Heart left ventricle (tissue), 16 donors: ENCODE measurements at places on chromosomes 2 and 18. TPM values are rescaled to one million over a fixed set of nuclear protein-coding genes. Genes with fewer than 3 reads are reported as not detected.

Gene ZNF396
- polyA plus RNA-seq = 0.72 TPM

Gene UGT1A6
- not detected for polyA plus RNA-seq

Gene CCDC148
- polyA plus RNA-seq = not detected

Gene CCL20
- polyA plus RNA-seq = not detected

Gene CTAGE1
- not detected for polyA plus RNA-seq

Gene TBR1
- not detected for polyA plus RNA-seq

Gene CCT4
- 170 TPM for polyA plus RNA-seq

Gene SERPINB13
- polyA plus RNA-seq = not detected

Gene KIAA2012
- not detected for polyA plus RNA-seq

Gene EPB41L3
- 5.6 TPM for polyA plus RNA-seq

Gene GAL3ST2
- polyA plus RNA-seq = not detected
